ENCODE measurements at places on chromosomes 1 and 21.

DNA sequence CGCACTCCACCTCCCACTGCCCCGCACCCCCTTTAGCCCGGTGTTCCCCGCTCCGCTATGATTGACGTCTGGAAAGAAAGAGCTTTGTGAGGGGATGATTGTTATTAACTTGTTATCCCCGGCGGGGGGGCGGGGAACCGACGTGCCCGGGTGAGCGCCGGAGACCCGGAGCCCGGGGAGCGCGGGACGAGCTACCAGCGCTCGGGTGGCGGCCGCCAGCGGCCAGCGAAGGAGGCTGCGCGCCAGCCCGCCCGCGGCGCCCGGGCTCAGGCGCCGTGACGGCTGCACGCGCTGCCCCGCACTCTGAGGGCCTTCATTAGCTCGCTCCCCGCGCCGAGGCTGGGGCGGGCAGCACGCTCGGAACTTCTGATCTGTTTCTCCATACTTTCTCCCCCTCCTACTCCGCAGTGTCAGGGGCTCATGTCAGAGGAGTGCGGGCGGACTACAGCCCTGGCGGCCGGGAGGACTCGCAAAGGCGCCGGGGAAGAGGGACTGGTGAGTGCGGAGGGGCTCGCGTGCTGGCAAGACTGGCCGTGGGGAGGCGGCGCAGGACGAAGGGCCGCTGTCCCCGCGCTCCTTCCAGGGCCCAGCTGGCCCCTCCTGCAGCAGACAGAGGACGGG lies 2.1 kb downstream of the LHX8 start:
- DNase-seq = no peak

DNA sequence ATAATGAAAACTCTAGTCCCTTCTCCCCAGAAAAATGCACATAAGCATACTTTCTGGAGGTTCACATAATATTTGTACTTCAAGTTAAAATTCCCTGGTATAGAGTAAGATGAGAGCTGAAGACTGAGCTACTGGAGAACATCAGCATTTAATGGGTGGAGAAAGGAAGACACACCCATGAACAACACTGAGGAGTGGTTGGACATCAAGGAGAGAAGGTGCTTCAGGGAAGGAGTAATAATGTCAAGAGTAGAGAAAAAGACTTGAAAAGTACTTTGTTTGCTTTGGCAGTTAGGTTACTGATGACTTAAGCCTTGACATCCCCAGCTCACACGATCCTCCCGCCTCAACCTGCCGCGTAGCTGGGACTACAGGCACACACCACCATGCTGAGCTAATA lies 21.9 kb downstream of the PEA15 start:
- no peak for DNase-seq

DNA sequence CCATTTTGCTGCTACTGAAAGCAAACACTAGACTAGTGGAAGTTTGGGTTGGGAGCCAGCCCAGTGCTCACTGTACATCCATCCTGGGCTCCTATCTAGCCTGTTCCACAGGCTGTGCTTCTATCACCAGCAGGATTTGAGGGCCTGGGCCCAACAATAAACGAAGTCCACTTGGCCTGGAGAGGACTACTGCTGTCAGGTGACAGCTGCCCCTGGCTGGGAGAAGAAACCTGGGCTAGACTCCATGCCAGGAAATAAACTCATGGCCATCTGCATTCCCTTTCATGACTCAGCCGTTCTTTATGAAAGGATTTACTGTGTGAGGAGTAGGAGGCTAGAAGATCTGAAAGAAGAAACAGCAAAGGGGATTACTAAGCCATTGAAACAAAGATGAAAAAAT lies 35.5 kb downstream of the COLGALT2 start:
- no peak for DNase-seq

- no peak for DNase-seq
Measured at GRCh38 chr1:219041141-219041540, 132.5 kb upstream of the LYPLAL1 start.

DNA sequence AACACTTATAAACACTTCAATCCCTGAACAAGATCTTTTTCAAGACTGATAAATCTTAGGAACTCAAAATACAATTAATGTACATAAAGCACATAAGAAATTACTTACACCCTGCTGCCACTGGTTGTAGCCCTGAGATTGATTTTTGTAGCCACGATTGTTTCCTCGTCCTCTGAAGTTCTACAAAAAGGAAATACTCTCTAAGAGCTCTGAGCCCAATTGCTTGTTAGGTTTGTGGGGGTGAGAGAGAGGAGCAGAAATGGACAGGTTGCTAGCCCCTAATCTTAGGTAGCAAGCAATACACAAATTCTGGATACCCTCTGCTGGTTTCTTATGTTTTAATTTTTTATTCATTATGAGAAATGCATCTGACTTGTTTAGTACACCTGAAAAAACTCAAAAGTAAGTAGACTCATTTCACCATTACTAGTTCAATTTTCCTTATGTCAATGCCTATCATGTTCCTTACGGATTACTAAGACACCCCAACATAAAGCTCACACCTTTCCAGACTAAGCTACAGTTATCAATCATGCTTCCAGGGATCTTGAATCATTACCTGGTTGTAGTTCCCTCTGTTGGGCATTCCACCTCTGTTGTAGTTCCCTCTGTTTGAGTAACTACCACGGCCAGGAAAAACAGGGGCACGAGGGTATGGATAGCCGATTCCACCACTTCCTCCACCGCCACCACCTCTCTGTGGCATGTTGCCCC lies 9.3 kb downstream of the HNRNPU start:
- no peak for DNase-seq

GRCh38 chr1:165666152-165666825 lies 32.1 kb downstream of the ALDH9A1 start:
- DNase-seq = no peak

DNA sequence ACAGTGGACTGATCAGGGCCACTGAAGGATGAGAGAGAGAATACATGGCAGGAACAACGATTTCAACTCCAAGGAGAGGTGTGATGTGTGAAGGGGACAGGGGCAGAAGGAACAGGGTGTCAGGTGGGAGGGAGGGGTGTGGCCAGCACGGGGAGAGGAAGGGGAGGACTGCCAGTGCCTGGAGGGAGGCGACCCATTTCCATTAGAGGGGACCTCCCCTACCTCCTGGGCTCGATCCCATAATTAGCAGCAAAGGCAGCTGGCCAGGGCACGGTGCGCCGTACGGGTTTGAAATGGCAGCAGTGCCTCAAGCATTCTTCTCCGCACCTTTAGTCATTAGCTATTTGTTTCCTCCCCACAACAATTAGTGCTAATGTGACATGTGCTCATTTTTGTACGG lies 22.7 kb downstream of the CRYAA start:
- DNase-seq = peak; percentile 18

DNA sequence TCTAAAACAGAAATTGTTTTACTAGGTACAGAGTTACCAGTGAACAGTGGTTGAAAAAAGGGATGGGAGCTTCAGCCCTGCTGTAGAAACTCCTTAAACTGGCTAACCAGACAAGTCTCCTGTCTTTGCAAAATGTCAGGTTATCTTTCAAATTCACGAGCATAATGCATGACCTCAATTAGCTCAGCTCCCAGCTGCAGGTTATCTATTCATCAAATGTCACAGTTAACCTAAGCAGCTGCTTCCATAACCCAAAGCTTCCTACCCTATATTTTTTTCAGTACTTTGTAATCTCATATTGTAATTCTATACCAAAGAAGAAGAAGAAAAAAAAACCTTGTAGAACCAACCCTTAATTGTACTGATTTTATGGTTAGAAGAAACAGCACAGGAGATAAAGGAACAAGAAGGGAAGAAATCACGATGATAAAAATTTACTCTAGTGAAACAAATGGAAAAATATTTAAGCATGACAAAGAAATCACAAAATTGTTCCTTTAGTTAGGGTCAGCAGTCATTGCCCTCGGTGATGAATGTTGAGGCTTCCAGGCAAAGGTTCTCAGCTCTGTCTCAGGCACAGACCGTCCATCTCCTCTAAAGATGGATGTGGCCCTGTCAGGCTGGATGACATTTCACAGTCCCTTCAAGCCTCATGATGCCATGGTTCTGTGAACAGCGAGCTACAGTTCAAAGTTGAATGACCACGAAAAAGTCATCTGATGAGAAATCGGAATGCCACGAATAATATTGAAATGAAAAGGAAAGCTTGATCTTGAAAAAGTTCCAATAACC lies 95.9 kb downstream of the PLD5 start:
- peak; percentile 93 for DNase-seq

- no peak for DNase-seq
Measured at GRCh38 chr1:246748867-246749266, 24.7 kb downstream of the SCCPDH start.

- peak; percentile 89 for DNase-seq
Measured at GRCh38 chr1:165629848-165630628, 996 bp upstream of the MGST3 start.

GRCh38 chr21:46253610-46254124 lies 25.1 kb upstream of the LSS start:
- no peak for DNase-seq

GRCh38 chr1:72100771-72101170 lies 181.6 kb downstream of the NEGR1 start:
- DNase-seq = no peak

DNA sequence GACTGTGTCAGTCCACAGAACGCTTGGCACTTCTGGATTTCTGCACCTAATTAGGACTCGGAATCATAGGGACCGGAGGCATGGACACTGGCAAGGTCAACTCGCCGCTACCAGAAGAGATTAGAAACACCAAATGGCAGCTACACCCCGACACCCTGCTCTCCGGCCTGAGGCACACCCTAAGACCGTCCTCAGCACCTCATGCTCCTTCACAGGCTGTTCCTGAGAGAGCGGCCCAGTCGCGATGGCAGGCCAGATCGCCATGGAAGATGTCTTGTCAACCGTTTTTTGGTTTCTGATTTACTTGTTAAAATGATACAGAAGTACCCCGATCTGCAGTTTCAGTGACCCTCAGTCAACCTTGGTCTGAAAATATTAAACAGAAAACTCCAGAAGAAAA lies 46.8 kb downstream of the NPHP4 start:
- no peak for DNase-seq

- no peak for DNase-seq
Measured at GRCh38 chr1:2587860-2588571, 1.4 kb downstream of the PRXL2B start.

Data from NCI-H146 (cell line).